ENCODE measurements at places on chromosomes 13 and 19.

GRCh38 chr13:65488606-65489005 is 1741.5 kb downstream of the PCDH9 start:
- no peak for DNase-seq

GRCh38 chr13:42001580-42001979 is 40.7 kb upstream of the VWA8 start:
- DNase-seq = no peak

- no peak for DNase-seq
Measured at GRCh38 chr13:32752997-32753606, 166.8 kb downstream of the PDS5B start.

- no peak for DNase-seq
Measured at GRCh38 chr19:1756705-1757465, 3.6 kb downstream of the ONECUT3 start.

DNA sequence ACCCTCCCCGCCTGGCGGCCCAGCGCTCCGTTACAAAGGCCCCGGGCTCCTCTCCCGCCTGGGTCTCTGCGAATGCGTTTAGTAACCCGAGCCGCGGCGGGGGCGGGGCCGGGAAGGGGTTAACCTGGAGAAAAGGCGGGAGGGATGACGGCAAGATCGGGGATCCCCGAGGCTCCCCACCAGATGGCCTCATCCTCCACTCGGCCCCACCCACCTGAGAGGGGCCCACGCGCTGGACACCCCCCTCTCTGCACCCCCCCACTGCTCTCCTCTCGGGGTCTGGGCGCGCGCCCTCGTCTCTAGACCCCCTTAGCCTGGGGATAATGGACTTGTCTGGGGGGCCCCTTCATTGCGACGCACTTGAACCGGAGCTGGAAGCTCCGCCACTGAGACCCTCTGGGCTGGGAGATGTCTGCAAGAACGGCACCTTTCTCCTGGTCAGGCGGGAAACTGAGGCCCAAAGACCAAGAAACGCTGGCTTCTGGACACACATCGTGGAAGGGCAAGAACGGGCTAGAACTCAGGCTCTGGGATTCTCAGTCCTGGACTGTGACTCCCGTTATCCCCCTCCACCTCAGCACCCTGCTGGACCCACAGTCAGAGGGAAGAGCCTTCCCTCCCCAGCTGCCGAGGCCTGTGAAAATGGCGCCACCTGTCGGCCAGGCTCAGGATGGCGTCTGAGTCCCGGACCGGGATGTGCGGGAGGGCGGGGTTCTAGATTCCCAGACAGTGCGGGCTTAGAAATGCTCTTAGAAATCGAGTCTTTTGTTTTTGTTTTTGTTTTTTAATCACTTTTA is 2.9 kb upstream of the LTBP4 start:
- peak; percentile 80 for DNase-seq

DNA sequence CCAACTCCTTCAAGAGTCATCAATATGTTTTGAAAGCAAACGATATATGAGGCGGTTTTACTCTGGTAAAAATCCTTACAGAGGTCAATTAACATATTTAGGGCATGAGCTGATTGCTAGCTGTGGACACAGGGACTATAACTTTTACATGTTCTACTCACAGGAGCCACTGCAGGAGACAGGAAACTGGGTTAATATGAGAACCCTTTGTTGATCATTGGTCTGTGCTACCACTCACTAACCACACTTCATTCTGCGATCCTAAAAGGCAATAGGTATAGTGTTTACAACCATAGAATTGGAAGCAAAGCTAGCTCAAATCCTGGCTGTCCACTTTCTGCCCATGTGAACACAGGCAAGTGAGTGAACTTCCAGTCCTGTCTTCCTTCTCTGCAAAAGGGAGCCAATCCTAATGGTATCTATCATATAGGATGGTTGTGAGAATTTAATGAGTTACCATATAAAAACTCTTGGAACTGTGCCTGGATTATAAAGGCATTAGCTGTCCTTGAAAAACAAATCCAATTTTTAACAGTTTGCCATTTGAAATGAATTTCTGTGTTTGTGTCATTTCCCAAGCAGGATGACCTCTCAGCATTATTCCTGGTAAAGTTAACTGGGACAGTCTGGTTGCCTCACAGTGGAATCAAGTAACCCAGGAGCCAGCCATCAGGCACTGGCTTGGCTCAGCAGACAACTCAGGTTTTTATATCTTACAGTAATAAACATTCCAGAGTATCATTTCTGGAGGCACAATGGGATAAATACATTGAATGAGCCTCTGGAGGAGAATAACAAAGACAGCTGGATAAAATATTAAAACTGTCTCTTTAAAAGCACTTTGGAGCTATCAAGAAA is 29.8 kb upstream of the RAP2A start:
- no peak for DNase-seq

GRCh38 chr19:3075605-3076431 is 13.5 kb upstream of the TLE5 start:
- peak; percentile 59 for DNase-seq

DNA sequence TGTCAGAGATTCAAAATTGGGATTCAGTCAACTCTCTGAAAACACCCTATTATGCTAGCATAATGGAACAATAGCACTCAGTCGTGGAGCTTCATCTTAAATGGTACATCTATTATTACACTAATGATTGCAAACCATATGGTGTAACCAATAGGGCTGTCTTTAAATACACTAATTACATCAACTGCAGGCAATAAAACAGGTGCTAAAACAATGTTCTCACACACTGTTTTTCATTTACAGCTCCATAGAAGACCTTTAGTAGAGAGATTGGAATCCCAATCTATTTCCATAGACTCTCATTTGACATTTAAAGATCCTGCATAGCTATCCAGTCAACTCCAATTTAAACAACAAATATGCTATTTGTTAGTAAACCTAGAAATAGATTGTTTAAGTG is 1917.4 kb downstream of the OLFM4 start:
- DNase-seq = no peak

GRCh38 chr19:52219611-52220010 is 29.8 kb downstream of the PPP2R1A start:
- DNase-seq = no peak

GRCh38 chr19:29422486-29423085 is 103.2 kb upstream of the VSTM2B start:
- no peak for DNase-seq

GRCh38 chr13:113582841-113583631 is 1.5 kb upstream of the TFDP1 start:
- DNase-seq = no peak

GRCh38 chr19:55369653-55370304 is 484 bp downstream of the IL11 start:
- DNase-seq = no peak

DNA sequence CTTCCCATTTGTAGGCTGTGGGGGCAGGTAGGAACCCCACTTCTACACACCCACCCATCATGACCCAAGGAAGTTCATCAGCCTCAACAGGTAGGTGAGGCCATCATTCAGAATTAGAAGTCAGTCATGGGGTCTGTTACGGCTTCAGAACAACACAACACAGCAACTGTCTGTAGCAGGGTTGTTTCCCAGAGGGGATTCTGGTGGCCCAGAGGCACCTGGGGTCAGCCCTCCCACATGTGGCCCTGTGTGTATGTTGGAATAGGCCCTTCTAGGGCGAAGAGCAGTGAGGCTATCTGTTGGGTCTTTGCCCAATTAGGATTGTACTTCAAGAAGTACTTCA is 3.4 kb downstream of the IGFLR1 start:
- no peak for DNase-seq

GRCh38 chr13:26495750-26496149 is 61.7 kb upstream of the WASF3 start:
- DNase-seq = no peak

DNA sequence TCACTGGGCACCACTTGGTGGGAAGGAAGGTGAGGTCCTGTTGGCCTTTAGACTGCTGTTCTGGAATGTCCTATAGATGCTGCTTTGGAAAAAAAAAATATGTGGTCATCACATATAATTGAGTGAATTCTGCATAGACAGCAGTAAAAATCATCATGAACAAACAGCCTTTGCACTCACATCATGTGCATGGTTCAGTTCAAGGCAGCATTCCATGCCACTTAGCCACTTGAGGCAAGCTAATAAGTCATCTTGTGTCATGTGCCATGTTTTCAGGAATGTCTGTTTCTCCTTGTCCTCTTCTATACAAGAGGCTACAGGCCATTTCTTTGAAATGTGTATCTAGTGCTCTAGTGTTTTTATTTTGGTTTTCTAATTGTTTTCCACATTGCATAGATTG is 43.9 kb upstream of the TSC22D1 start:
- no peak for DNase-seq

- DNase-seq = no peak
Measured at GRCh38 chr13:81916461-81916860, 1575.5 kb upstream of the SPRY2 start.

GRCh38 chr13:21243045-21243897 is 66.8 kb downstream of the MRPL57 start:
- no peak for DNase-seq

DNA sequence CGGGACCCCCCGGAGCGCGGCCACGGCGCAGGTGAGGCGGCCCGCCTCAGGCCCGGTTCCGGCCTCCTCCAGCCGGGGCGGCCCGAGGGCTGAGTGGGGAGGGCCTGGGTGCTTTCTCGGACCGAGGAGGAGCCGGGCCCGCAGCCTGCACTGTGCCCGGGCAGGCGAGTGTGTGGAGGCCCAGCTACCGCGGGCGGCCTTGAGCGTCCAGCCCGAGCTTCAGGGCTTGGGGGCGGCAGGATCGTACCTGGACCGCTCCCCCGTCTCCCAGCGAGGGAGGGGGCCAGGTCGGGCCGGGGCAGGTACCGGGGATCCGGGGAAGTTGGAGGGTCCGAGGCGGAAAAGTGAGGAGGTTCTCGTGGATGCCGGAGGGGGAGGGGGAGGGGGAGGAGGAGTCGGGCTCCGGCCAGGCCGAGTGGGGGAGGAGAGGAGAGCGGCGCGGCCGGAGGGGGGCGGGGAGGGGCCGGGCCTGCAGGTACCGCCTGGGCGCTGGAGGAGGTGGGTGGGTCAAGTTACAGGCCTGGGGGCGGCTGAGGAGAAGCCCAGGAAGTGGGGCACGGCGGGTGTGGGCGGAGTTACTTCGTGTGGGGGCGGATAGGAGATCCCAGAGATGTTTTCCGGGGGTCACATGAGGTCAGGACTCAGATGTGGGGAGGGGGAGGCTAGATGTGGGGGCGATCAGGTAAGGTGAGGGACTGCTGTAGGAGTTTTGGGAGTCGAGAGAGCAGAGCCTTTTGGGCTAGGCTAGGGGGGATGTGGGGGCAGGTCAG is 545 bp downstream of the NACC1 start:
- peak; percentile 15 for DNase-seq

DNA sequence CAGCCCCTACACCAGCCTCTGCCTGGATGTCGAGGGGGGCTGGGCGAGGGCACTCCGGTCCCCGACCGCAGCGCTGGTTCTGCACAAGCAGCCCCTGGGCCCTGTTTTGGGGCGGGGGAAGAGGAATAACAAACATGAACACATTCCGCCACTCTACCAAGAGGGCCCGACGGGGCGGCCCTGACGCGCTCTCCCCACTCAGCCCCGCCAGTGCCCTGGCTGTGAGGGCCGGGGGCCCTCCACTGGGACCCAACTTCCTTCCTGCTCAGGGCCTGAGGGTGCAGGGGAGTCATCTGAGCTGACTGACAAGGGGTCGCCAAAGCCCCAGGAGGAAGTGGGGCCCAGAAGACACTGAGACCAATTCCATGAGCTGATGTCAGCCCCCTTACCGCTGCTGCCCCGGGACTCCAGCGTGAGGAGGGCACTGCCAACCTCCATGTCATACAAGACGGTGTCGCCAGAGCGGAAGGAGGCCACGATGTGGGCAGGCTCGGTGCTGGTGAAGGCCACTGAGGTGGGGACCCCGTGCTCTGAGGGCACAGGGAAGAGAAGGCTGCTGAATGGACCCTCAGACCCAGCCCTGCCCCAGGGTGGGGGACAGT is 5.6 kb upstream of the PRKD2 start:
- no peak for DNase-seq

DNA sequence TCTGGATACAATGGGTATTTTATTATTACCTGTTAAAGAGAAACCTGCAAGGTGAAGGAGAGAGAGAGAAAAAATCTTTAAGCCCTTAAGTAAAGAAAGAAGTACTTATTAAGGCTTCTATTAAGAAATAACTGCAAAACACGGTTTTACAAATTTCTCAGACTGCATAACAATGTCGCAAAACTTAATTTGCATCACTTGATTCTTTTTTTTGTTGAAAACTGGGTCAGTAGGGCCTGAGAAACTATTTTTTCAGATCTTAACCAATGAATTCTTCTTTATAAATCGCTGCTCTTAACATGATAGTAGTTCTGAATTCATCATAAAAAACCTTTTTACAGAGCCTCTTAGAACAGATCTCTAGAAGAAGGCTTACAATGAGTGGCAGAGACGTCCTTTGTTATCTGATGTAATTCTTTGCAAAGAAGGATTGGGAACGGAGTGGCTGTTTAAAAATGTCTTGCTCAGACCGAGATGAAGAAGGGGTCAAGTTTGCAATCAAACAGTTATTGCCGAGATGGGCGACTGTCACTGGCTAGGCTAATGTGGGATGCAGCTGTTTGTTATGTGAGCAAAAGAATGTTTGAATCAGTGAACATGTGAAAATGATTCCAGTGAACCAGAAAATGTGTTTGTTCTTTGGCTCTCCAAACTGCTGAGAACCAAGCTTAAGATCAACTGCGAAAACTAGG is 76.3 kb downstream of the ZNF536 start:
- no peak for DNase-seq

DNA sequence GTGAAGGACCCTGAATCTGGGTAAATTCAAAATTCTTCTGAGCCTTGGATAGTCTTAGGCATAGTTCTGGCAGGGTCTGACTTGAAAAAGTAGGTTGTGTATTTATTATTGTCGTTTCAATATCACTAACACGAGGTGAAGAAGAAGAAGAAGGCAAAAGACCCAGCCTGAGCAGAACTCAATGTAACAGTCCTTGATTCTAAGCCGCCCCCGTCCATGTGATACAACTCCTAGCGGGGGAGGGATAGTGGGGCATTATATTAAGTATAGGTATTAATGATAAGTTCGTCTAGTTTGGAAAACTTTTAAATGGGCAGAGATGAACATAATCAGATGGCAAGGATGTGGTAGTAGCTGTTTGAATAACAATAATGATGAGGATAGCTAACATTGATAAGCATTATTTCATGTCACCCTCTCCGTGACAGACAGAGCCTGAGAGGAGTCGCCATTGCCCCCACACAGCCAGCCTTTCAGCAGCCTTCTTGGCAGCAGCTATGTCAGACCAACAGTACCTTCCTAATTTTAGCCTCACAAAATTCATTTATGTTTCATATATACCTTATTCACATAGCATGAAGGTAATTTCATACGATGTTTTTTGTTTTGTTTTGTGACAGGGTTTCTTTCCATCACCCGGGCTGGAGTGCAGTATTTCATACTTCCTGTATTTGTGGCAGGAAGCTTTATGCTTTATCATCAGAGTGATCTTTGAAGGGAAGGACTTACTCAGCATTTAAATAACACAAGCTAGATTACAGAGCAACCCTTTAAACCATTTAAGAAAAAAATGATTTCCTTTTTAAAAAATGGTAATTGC is 64.4 kb upstream of the NPAS1 start:
- no peak for DNase-seq

- no peak for DNase-seq
Measured at GRCh38 chr19:1253514-1254080, 5.2 kb downstream of the MIDN start.

DNA sequence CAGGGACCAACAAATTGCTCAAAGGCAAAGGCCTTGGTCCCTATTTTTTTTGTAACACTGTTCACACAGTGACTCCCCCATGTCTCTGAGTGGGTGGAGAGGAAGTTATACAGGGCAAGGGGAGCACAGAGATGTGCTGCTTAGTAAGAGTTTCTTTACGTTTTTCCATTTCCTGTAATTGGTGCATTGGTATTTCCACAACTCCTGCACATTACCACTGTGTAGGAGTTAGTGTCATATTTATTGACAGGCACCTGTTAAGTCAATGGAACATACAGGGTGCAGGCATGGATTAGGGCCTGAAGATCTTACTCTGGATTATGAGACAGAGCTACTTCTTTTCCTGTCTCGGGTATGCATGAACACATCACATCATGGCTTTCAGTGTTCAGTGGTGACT is 45.2 kb downstream of the SOX21 start:
- no peak for DNase-seq

Data from LoVo (cell line).